ENCODE measurements at places on chromosomes 3 and 15. TPM values are rescaled to one million over a fixed set of nuclear protein-coding genes. Genes with fewer than 3 reads are reported as not detected.

PRTG gene
- total RNA-seq = 2.1 TPM

GOLGA6B gene
- total RNA-seq = not detected

TMEM207 gene
- not detected for total RNA-seq

SPATA12 gene
- total RNA-seq = 0.14 TPM

SCN5A gene
- total RNA-seq = 3.0 TPM

GATM gene
- 0.78 TPM for total RNA-seq

PAQR9 gene
- total RNA-seq = 0.21 TPM

DENND6A gene
- 8.9 TPM for total RNA-seq

SOX14 gene
- total RNA-seq = not detected

PARP6 gene
- 19.0 TPM for total RNA-seq

CCR9 gene
- not detected for total RNA-seq

ADAMTSL3 gene
- total RNA-seq = 0.17 TPM

PLA2G4E gene
- total RNA-seq = not detected

RTP4 gene
- 16.6 TPM for total RNA-seq

CHRNA3 gene
- 0.04 TPM for total RNA-seq

CATSPER2 gene
- not detected for total RNA-seq

HIGD2B gene
- not detected for total RNA-seq
